NCI-H1436 (cell line): ENCODE measurements at places on chromosomes 5 and 9.
A peak's percentile ranks its signal among the peaks of the same experiment; 100 is the strongest.

- no peak for DNase-seq
These were observed 1.1 kb downstream of the CRB2 start for GRCh38 chr9:123356851-123357742.

GRCh38 chr5:16034319-16035001, 145.1 kb downstream of the MARCHF11 start:
- DNase-seq = no peak

DNA sequence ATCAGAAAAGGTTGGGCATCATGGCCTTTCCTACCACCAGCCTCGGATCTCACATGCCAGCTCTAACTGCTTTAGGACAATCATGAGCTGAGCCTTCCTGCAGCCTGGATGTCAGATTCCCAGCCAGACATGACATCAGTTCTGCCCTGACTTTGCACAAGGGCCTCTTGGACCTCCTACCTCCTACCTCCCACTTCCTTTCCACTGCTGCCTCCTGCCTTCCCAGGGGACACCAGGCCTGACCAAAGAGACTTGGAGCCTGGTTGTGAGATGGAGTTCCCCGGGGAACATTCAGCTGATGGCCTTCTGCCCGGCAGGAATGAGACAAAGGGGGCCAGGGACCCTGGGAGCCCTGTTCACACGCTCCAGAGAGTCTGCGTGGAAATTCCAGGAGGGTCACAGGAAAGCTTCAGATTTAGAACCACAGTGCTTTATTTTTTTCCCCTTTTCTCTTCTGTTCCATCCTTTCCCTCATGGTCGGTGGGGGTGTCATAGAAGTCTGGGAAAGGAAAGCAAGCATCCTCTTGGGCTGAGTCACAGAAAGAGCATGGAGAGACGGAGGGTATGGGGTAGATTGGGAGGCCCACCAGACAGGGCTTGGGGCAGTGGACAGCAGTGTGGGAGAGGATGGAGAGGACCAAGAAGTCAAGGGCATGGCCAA, 35.4 kb upstream of the IL17B start:
- no peak for DNase-seq

GRCh38 chr5:60522292-60522905, 177.6 kb downstream of the DEPDC1B start:
- no peak for DNase-seq

- DNase-seq = no peak
These were observed 47.5 kb downstream of the DBH start for GRCh38 chr9:133683586-133684120.

DNA sequence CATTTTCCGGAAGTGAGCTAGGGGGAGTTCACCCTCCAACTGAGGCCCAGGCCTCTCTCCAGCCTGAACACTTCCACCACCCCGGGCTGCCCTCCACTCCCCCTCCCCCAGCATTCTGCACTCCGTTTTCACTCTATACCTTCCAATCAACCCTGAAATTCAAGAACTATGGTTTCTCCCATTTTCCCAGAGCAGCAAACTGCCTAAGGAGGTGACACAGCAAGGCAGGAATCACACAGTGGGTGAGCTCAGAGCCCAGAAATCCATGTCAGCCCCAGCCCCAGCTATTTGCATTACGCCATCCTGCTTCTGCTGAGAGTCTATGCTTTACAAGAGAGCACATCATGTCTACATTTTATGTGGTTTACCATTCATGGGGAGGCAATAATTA, 11.9 kb downstream of the MSX2 start:
- DNase-seq = no peak

DNA sequence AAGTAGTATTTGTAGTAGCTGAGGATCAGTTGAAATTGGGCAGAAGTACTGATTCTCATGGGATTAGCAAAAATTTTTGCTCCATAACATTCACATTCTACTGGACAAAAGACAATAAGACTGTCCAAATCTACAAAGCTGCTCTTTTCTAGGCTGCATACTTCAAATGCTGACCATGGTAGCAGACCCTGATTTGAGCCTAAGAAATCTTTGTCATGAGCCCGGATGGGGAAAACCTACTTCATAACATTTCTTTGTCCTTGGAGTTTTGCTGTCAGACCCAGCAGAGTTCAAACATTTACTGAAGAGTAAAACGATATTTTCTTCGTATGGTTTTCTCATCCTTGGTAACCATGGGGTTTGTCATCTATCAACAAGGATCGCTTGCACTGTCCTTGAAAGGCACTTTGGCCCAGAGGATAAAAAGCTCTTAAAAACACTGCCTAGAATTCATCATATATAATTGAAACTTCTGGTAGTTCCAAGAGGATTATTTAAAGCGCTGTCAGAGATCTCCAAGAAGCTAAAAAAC, 216.9 kb downstream of the CAVIN4 start:
- DNase-seq = no peak

DNA sequence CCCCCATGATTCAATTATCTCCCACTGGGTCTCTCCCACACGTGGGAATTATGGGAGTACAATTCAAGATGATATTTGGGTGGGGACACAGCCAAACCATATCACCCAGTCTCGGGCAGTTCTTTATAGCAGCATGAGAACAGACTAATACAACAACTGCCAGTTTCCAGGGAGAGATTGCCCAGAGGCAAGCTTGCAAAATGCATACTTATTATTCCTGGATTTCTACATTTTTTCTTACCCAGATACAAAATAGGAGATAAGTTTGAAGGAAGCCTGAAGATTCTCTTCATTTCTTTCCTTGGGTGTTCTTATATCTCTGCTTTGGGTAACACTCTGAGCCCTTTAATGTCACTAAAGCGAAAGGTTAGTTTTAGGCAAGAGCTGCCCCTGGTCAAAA, 691.2 kb downstream of the TAF11L14 start:
- no peak for DNase-seq

GRCh38 chr5:42992088-42992879, 47.8 kb downstream of the ANXA2R start:
- no peak for DNase-seq

DNA sequence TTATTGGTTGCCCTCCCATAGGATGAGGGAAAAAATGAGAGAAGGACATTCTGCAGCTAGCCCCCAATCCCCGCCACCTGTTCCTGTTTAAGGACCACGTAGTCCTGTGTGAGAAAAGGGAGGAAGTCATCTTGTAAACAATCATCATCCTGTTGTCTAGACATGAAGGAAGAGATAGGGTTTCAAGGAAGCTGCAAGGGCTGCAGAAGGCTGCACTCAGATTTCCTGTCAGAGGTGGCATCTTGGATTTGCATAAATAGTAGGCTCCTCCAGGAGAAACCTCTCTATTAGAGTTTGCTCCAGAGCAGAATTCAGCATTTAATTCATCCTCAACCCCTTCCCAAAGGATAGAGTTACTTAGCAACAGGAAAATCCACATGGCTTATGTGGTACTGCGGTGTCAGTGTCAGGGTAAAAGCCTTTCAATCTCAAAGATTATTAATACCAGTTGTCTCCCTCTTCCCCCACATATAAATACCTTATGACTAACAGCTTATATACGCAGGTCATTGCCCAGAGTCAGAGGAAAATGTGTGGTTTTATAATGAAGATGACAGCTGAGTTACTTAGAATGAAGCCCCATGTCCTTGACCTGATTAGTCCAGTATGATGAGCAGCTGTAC, 4.6 kb upstream of the DNAJC18 start:
- DNase-seq = no peak

DNA sequence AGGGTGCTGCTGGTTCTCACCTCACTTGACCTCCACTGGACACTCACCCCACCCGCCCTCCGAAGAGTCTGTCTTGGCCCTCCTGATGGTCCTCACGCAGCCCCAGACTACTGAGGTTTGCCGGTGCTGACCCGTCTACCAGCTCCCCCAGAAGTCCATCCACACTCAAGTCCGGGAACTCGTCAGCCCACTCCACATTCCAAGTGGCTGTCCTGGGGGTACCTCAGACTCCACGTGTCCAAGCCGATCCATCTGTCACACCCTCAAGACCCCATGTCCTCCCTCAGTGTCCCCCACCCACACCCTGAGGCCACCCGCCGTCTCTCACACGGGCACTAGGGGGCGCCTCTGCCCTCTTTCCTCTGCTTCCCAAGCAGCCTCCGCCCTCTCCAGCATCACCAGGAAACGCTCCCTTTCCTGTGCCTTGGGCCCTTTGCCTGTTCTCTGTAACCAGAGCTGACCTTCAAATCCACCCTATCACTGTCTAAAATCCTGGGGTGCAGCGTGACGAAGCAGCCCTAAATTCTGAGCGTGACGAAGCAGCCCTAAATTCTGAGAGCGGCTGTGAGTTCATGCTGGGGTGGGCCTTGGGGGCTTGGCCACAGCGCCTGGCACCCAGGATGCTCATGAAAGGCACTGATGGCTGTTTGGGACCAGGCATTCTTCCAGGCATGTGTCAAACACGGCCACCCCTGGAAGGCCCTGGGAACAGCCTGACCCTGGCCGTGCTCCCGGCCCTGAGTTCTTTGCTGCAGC, 95.7 kb downstream of the KCNT1 start:
- DNase-seq = peak; percentile 12

- DNase-seq = peak; percentile 94
These were observed 57.3 kb downstream of the GADD45G start for GRCh38 chr9:89661956-89662717.

DNA sequence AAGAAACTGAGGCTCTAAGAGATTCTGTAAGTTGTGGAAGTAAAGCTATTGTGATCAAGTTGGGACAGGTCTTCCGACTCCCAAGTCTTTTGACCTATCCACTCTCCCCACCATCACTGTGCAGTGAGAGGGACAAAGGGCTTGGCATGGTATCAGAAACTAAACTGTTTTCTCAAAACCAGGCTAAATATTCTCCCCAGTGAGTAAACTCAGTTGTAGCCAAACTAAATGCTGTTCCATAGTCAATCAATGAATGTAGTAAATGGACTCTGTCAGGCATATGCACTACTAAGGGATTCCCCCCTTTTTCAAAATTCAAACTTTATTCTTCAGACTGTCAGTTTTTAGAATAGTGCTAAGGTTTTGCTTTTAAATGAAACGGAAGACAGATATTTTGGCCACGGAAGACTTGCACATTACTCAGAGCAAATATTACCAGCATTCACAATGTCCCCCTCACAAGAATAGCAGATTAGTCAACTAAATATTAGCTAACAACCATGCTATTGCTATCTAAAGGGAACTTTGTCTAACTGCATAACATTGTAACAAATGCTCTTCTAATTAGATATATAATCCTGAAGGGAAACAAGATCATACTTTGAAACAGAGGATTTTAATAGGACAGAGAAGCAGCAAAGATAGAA, 7.1 kb downstream of the PRKAA1 start:
- DNase-seq = no peak

GRCh38 chr5:138024117-138024516, 8.8 kb downstream of the FAM13B start:
- DNase-seq = no peak

DNA sequence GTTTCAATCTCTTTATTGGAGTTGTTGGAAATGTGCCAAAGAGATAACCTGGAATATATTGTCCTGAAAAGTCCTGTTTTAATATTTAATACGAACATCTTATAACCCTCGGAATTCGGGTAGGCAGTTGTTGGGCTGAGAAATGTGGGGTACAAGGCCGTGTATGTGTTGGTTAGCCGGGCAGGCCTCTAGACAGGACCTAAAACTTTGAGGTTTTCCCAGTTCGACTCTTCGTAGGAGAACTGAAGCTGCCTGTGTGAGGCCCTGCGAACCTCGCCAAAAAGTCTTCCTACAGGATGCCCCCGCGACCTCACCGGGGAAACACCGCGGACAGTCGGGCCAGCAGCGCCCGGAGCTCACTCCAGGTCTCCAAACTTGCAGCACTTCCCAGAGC, 583 bp upstream of the TJP2 start:
- no peak for DNase-seq

GRCh38 chr5:111743512-111743911, 13.5 kb downstream of the NREP start:
- no peak for DNase-seq

DNA sequence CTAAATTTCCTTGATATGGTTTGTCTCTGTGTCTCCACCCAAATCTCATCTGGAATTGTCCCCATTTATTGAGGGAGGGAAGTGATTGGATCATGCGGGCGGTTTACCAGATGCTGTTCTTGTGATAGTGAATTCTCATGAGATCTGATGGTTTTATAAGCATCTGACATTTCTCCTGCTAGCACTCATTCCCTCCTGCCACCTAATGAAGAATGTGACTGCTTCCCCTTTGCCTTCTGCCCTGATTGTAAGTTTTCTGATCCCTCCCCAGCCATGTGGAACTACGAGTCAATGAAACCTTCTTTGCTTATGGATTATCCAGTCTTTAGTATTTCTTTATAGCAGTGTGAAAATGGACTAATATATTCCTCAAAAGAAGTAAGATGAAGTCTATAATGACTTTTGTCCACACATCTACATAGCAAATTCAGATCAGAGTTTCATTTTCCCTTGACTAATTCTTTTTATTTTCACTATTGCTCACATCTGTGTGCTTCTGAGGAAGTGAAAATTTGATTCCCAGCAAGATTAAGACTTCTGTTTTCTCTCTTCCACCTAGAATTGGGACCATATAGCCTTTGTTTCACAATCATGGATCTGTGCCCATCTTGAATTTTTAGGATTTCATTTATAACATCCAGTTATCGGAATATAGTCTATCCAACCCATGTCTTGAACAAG, 393.5 kb downstream of the DMAC1 start:
- no peak for DNase-seq

- DNase-seq = no peak
These were observed 18.1 kb downstream of the C1QTNF2 start for GRCh38 chr5:160352308-160352707.

DNA sequence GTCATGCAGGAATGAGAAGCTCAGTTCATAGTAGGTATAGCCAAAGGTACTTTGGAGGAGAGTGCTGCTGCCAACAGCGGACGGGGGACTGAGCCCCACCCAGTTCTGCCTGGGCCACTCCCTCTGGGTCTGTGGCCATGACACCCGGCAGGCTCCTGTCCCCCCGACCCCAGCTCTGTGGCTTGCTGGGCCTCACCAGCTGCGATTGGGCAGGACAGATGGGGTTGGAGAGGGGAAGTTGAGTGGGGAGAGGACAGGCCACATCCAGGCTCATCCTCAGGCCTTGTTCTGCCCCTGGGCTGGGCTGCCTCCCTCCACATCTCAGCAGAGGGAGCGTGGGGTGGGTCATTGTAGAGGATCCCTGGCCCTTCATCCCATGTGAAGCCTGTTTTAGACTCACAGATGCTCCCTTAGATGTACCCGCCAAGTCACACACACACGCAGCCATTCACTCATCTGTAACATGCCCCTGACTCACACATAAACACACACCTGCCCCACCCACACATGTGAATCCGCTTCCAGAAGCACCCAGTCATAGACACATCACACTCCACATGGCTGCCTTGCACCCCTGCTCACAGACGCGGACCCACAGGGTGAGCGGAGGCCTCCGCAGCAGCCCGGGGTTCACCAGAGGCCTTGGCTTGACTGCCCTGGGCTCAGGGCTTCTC, 48.8 kb downstream of the NTNG2 start:
- DNase-seq = no peak

DNA sequence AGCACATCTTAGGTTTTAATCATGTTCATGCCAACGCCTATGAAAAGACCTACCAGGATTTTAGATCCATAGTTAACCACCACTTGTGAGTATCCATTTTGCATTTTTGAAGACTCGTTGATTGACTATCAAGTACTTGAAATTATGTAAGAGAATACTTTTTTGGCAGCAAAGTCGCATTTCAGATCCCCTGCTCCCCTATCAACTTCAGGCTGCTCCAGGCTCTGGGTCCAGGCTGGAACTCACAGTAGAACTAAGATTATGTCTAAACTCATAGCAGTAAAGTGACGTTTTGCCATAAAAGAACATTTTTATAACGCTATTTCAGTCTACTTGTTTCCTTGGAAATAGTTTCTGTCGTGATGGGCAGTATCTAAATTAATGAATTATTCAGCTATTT, 267.7 kb downstream of the FANCC start:
- DNase-seq = no peak

- no peak for DNase-seq
These were observed 15.6 kb downstream of the NDUFAF2 start for GRCh38 chr5:60960591-60960990.
